ENCODE measurements at places on chromosomes 1 and 21. TPM values are rescaled to one million over a fixed set of nuclear protein-coding genes. Genes with fewer than 3 reads are reported as not detected.

Gene RHD
- total RNA-seq: not detected

Gene LRRC71
- total RNA-seq: 0.77 TPM

- H3K4me1 ChIP-seq: no peaks in the 10 kb centered on the region
- H3K27me3 ChIP-seq: peaks cover 14% of the 10 kb centered on the region
- H3K27ac ChIP-seq: no peak overlapping the region
- H3K4me3 ChIP-seq: no peak overlapping the region
- H3K36me3 ChIP-seq: no peaks in the 10 kb centered on the region
Observed at GRCh38 chr1:207672522-207673130, 27.7 kb downstream of the CR1L start.

Gene FALEC
- total RNA-seq: 1.0 TPM

GRCh38 chr21:15592957-15593356 lies 136.8 kb upstream of the USP25 start:
- H3K27me3 ChIP-seq: no peaks in the 10 kb centered on the region
- no peaks in the 10 kb centered on the region for H3K36me3 ChIP-seq
- H3K27ac ChIP-seq: no peak overlapping the region
- no peak overlapping the region for H3K4me3 ChIP-seq

DNA sequence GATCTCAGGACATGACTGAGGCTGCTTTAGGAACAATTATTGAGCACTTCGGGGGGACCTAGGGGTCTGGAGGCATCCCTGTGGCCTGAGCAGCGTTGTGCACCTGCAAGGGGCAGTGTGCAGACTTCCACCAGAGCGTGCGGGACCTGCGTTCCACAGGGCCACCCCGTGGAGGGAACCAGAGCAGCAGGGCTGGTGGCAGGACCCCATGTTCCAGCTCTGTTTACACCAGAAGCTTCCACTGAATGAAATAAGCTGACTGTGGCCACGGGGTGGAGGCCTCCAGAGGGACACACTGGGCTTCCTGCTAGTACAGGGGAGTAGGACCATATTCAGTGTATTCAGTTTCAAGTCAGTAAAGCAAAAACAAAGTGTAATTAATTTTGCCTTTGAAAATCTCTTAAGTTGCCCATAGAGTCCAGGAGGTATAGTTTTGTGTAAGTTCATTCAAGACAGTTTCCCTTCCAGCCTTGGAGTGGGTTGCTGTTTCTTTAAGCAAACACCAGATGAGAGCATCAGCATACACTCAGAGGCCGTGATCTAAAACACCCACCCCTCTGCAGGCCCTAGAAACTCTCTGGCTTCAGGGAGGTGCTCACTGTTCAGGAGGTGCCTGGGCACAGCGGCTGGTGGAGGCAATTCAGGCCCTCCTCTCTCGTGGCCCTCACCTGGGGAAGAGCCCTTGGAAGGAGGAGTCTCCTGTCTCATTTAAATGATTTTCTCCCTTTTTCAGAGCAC lies 16.6 kb downstream of the SLC1A7 start:
- H3K27ac ChIP-seq: no peak overlapping the region
- H3K27me3 ChIP-seq: no peaks in the 10 kb centered on the region
- no peak for DNase-seq

Data from Panc1 (cell line).